ENCODE measurements at places on chromosomes 6 and 20. TPM values are rescaled to one million over a fixed set of nuclear protein-coding genes. Genes with fewer than 3 reads are reported as not detected.

DNA sequence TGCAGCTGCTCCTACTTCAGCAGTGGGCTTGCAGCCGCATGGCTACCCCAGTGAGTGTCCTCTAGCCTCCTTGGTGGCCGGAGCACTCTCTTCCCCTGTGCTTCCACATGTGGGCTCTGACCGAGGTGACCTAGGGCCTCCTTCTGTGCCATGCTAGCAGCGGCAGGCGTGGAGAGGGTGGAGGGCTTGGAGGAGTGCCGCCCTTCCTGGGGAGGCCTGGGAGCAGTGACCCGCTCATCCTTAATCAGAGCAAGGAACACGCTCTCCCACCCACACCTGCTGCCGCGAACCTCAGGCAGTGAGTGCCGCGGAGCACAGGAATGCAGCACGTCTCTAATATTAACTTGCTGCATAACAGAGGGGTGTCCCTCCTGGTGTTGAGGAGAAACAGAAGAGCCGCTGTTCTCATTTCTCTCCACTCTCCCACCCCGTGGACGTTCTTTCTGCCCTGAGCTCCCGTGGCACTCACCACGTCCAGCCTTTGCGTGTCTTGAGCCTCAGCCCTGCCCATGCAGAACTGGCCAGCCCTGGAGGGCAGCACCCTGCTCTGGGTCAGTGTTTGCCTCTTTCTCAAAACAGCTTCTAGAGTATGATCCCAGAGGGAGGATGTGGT lies 31.9 kb downstream of the DUSP22 start:
- no peak for DNase-seq

- no peak for DNase-seq
Measured at GRCh38 chr6:167053895-167054530, 54.8 kb downstream of the CEP43 start.

DNA sequence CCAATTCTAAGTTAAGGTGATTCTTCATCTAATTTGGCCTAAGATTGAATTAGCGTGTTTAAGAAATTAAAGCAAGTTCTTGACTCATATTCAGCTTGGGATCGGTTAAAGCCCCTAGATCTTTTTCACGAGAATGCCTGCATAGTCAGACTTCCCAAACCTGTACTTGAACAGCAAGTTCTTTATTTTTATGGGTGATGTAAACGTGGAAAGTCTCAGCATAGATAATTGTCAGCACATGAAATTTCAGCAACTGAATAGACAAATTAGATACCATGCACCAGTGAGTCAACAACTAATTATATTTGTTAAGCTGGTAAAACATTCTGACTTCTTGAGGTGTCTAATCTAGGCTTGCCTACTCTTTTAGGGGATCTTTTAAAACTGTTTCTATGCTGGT lies 183.1 kb upstream of the TNFAIP3 start:
- DNase-seq: no peak

DNA sequence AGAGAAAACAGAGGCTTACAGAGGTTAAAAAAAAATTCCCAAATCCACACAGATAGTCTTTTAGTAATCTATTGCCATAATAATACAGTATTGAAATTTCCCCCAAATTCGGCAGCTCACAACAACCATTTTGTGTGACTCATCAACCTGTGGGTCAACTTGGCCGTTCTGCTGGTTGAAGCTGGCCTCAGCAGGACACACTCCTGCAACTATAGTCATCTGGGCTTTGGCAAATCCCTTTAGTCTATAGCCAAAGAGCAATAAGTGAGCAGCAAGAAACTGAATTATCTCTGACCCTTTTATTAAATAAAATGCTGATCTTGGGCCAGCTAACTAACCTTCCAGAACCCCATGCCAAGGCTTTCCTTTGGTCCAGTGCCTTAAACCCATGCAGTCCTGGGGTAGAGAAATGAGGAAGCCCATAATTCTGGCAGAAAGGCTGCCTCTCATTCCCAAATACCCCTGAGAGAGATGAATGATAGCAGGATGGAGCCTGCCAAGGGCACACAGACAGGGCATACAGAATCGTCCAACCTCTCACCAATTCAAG lies 17.2 kb upstream of the SNAP25 start:
- DNase-seq: no peak

GRCh38 chr20:57136734-57137133 lies 129.7 kb downstream of the BMP7 start:
- DNase-seq: no peak

DNA sequence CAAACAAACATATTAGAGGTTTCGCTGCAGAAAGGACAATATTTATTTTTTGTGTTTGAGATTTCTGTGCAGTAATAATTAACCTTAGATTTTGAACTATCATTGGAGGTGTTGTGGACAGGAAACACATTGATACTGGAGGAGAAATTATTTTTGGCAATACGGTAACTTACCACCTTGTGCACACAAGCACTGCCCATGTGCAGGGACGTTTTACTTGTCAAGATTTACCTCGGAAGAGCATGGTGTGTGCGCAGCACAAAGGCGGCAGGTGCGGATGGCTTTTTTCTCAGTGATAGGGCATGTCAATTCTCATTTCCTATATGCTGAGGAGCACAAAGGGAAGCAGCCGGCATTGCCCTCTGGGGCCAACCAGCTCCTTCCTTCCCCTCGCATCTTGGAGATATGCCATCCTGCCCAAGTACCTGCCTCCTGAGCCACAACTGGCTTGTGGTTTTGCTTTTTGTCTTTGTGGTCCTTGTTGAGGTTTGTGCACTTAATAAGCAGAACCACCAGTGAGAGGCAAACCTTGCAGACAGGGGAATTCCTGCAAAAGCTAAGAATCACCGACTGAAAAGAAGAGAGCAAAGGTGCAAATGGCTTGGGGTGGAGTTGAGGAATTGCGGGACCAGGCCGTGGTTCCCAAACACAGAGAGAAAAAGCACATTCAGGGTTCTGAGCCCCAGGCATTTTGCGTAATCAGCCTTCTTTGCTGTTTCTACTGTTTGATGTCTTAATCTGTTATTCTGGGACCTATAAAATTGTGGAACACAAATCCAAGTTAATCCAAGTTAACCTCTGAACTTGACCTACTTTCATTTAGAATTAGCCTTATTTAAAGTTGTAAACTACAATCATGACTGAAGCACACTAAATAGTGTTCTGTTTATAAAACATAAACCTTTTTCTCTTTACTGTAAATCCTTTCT lies 21.9 kb downstream of the SAMD5 start:
- DNase-seq: no peak

GRCh38 chr6:130913120-130913519 lies 85.9 kb downstream of the SMLR1 start:
- no peak for DNase-seq

DNA sequence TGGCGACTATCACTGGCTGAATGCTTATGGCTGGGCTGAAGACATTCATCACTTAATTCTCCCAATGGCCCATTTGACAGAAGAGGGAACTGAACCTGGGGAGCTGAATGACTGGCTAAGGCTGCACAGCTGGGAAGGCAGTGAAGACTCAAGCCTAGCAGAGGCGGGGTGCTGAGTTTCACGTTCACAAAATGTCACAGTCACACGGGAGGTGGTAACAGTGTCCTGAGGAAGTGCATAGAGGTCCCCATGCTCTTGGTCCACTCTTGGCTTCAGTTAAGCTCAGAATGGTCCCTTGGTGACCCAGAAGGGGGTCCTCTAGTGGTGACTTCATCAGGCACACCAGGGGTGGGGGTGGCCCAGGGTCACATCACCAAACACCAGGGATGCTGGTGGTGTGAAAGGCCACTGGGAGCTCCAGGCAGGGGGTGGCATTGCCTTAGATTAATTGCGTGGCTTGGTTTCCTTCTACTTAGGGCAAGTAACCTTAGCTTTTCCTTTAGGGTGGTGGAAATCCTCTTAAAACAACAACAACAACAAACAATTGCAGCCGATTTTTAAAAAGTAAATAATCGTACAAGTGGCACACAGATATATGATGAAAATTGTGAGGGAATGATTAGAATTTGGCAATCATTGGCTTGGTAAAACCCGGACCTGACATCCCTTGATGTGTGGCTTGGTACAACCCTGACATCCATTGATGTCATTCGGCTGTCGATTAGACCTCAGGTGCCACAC lies 45.0 kb downstream of the SULF2 start:
- no peak for DNase-seq

- no peak for DNase-seq
Measured at GRCh38 chr6:120682145-120682544, 652.1 kb downstream of the TBC1D32 start.

The TDRD6 gene
- polyA plus RNA-seq: 0.90 TPM

DNA sequence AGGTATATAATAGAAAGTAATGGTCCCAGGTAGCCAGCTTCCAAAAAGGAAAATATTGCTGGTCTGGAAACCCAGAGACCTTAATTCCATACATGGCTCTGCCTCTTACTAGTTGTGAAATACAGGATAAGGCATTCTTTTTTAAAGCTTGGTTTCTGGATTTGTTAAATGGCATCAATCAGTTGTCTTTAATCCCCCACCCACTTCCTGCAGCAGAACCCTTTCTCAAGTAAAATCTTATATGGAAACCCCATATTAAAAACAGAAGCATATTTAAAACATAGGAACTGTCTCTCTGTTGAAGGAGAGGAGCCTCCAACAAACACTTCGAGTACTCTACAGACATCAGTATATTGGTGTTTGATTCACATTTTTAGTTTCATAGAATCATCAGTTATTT lies 6.2 kb upstream of the LCA5 start:
- no peak for DNase-seq

DNA sequence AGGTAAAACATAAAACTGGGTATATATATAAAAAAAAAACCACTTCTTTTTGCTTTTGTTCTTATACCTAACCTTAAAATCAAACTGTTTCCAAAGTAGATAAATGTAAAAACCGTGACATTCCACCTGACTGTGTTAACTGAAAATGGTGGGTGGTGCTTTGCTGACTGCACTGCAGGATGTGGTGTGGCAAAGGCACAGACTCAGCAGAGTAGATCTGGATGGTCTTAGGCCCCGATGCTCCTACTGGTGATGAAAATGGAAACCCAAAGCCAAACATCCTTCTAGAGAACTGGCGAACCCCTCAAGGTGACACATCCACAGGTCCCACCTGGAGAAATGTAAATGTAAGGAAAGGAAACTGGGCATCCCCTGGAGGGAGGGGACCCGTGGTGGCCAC lies 8.9 kb downstream of the TGIF2 start:
- DNase-seq: no peak

- no peak for DNase-seq
Measured at GRCh38 chr20:21048841-21049273, 57.3 kb downstream of the LINC00237 start.

The ADGRG6 gene
- polyA plus RNA-seq: 11.2 TPM

The TMC2 gene
- polyA plus RNA-seq: 0.10 TPM

DNA sequence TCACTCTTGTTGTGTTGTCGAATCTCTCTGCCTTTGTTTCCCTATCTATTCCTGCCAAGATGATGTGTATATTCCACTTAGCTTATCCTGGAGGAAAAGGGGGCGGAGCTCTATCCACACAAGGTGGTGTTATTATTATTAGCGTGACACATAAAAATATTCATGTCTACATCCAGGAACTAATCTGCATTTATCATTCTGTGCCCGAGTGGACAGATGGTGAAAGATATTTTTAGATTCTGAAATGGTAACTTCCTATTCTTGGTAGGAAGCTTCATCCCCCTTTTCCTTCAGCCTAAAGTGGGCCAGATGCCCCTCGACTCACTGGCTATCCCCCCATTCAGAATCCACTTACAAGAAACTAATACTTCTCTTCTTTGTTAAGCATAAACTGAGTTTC lies 2.0 kb downstream of the XKR7 start:
- DNase-seq: no peak

GRCh38 chr20:37944456-37944981 lies 41.6 kb downstream of the VSTM2L start:
- no peak for DNase-seq

GRCh38 chr20:63886054-63886419 lies 8.9 kb upstream of the DNAJC5 start:
- DNase-seq: no peak

DNA sequence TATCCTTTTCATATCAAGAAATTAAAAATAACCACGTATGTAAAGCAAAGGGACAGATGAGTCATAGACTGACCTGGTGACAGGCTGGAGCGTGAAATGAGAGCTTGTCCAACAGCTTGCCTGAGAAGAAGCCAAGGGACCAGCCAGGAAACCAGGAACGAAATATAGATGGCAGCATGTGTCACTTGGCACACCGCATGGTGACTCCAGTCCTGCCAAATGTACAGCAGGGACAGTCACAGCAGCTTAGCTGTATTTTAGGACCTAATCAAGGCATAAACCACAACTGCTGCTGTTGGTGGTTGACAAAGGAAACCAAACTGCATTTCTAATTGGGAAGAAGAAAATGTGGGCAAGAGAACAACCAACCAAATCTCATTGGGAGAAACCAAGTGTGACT lies 755.0 kb downstream of the TFAP2A start:
- no peak for DNase-seq

The SUMO4 gene
- 0.53 TPM for polyA plus RNA-seq

The HCK gene
- 3.5 TPM for polyA plus RNA-seq

- DNase-seq: no peak
Measured at GRCh38 chr6:12269110-12269509, 21.1 kb upstream of the EDN1 start.

DNA sequence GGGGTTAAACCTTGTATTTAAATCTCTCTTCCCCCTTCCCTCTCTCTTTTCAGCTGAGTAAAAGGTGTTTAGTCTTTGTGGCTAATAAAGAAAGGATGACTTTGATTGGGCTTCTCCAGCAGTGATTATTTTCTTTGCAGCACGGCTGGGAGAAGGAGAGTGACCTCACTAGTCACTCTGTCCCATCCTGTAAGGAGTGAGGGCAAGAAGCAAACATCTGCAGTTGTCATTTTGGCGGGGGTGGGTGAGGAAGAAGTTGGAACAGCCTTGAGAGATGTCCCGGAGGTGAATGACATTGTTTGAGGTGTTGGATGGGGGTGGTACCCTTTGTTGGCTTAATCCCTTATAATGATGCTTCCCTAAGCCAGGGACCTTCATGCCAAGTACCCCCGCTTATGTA lies 223.6 kb downstream of the EYA2 start:
- no peak for DNase-seq

GRCh38 chr6:37630281-37630799 lies 67.3 kb downstream of the MDGA1 start:
- DNase-seq: no peak

The NINL gene
- polyA plus RNA-seq: 13.8 TPM

The IL17F gene
- not detected for polyA plus RNA-seq

GRCh38 chr20:58222446-58222845 lies 6.0 kb downstream of the ANKRD60 start:
- no peak for DNase-seq

GRCh38 chr6:80623066-80623815 lies 516.8 kb downstream of the BCKDHB start:
- DNase-seq: no peak

All from forelimb muscle (tissue), 1 donor.